ENCODE measurements at places on chromosomes 1 and 21. TPM values are rescaled to one million over a fixed set of nuclear protein-coding genes. Genes with fewer than 3 reads are reported as not detected.
A peak's percentile ranks its signal among the peaks of the same experiment; 100 is the strongest.

Gene PFKL
- 113 TPM for total RNA-seq

Gene CORT
- not detected for total RNA-seq

Gene TRIM58
- 0.96 TPM for total RNA-seq

Gene XCL2
- 0.64 TPM for total RNA-seq

- DNase-seq, result no peak
These were observed 31.4 kb downstream of the OLFM3 start for GRCh38 chr1:101965341-101965740.

- no peak for DNase-seq
These were observed 15.9 kb upstream of the MUTYH start for GRCh38 chr1:45356186-45356585.

- no peak for DNase-seq
These were observed 182.7 kb upstream of the PTBP2 start for GRCh38 chr1:96538883-96539282.

DNA sequence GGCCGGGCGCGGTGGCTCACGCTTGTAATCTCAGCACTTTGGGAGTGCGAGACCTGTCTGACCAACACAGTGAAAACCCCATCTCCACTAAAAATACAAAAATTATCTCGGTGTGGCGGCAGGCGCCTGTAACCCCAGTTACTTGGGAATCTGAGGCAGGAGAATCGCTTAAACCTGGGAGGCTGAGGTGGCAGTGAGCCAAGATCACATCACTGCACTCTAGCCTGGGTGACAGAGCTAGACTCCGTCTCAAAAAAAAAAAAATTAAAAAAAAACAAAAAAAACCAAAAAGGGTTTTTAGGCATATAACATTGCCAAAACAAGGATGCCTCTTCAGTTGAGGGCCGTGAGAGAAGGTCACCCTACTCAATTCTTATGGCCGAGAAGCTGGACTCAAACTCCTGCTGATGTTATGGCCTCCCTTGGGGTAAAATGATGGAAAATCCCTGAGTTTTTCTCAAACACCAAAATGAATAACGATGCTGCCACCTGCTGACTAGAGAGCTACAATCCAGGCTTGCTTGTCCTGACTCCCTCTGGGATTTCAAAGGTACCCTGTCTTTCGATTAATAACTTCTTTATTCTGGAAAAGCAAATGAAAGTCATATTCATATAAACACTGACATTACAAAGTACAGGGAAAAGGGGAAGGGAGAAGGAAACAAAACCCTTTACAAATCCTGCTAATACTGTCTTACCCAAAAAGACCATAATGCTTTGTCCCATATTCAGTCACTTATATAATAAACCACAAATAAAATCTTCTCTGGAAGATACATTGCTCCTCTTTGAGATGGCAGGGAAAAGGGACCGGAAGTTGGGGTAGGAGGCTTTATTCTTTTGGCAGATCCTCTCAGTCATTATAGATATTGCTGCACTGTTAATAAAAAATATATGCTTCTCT lies 10.7 kb downstream of the RAB42 start:
- no peak for DNase-seq

GRCh38 chr1:42321731-42322130 lies 13.3 kb downstream of the FOXJ3 start:
- DNase-seq, result no peak

DNA sequence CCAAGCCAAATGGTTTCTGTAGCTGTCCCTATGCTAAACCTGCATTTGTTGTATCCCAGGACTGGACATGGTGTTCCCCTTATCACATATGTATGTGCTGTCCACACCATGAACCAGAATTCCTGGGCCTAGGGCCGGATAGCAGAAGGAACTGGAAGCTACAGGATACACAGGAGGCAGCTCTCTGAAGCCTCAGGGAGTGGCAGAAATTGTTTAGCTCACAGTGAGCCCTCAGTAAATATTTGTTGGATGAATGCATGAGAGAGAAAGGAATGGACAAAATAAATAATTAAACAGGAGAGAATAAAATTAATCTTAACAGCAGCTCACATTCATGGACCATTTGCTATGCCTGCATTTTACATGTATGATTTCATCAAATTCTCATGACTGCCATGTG lies 2.1 kb downstream of the NIPAL3 start:
- no peak for DNase-seq

DNA sequence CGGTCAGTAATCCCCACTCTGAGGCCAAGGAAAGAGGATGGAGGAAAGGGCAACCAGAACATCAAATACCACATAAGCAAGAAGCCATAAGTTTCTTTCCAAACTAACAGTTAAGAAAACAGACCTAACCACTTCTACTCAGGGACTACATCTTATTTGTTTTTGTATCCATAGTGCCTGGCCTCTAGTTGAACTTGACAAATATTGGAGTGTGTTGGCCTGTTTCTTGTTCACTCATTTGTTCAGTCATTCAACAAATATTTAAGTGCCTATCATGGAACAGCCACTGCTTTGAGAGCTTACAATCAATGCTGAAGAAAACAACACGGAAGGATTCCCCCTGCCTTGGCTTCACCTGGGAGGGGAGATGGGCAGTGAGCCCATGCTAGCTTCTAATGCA lies 69.7 kb downstream of the ST6GALNAC3 start:
- no peak for DNase-seq

DNA sequence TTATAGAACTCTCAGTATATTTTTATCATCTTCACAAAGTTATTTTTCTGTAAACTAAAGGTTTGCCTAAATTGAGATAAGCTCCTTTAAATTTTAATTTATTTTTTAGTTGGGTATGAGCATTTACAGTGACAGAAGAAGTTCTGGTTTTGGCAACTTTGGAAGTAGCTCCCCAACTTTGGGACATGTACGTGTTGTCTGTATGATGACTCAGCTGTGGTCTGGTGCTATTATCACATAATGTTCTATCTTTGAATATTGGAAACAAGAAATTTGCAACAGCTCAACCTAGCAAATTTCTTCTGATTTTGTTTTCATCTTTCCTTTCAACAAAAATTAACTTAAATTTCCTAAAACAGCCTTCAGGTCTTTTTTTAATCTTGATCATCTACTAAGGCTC lies 46.6 kb upstream of the C1orf105 start:
- DNase-seq, result no peak

DNA sequence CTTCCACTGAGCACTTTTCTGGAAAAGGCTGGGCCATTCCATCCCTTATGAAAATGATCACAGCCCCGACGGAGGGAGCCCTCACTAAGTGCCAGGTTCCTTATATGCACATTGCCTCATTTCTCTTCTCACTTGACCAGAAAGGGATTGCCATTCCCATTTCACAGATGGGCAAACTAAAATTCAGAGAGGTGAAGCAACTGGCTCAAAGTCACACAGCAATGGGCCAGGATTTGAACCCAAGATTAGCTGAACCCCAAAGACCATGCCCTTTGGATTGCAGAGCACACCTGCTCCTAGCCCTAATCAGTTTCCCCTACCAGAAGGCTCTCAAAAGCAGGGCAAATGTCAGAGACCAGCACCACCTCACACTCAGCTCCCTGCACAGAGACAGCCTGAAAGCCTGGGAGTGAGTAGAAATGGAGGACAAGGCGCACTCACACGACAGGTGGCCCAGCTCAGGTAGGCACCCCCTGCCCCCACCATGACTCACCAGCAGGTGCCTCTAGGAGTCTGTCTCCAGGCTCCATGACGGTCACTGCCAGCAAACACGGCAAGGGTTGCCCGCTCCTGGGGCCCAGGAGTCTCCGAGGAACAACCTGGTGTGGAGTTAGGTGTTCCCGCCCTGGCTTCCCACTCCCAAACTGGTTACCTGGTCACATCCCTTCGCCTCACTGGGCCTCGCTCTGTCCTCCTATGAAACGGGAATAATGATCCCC lies 21.7 kb downstream of the SDC3 start:
- DNase-seq, result no peak

DNA sequence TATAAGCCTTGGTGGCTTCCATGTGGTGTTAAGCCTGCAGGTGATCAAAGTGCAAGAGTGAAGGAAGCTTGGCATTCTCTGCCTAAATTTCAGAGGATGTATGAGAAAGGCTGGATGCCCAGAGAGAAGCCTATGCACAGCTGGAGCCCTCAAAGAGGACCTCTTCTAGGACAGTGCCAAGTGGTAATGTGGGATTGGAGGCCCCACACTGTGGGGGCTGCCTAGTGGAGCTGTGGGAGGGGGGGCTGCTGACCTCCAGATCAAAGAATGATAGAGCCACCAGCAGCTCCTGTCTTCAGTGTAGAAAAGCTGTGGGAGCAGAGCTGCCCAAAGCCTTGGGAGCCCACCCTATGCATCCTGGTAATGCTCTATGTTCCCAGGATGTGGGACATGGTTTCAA lies 1512.7 kb upstream of the TPTE start:
- DNase-seq, result peak; percentile 91

GRCh38 chr1:203116091-203116820 lies 11.3 kb upstream of the ADORA1 start:
- DNase-seq, result no peak

- no peak for DNase-seq
These were observed 11.5 kb downstream of the MCL1 start for GRCh38 chr1:150567717-150568593.

GRCh38 chr1:228415853-228416216 lies 826 bp downstream of the TRIM17 start:
- DNase-seq, result no peak

DNA sequence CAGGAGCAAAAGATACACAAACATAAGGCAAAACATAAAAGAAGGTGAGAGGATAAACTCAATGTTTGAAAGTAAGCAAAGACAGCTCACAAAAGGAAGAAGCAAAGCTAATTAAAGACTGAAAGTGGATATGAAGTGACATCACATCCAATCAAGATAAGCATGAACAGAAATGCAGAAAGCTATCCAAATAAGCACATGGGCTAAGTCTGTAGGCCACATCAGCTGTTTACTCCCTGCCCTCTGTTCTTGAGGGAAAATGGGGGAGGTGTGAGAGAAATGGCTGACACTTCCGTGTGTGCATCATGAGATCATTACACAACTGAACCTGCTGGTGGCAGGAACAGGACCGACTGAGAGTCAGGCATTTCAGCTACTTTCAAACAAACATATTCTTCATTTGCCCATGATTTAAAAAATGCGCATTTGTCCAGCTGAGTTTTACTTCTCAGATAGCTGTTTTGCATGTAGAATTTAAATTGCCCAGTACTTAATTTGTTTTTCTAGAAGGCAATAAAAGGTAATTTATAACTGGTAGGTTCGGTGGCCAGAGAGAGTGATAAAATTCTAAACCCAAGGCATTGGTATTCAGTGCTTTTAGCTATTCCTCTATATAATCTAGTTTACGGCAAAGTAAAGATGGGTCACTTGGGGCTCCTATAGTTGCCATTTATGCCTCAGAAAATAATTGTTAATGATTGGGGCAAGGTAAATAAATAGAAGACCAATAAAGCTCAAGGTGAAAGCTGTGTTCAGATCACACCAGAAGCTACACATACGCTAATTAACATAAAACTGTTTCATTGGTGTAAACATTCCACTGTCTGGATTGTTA lies 27.2 kb upstream of the MAN1A2 start:
- DNase-seq, result no peak

GRCh38 chr1:14869187-14869586 lies 270.7 kb downstream of the KAZN start:
- DNase-seq, result no peak

GRCh38 chr1:152683846-152684245 lies 2.1 kb upstream of the LCE2B start:
- DNase-seq, result no peak

DNA sequence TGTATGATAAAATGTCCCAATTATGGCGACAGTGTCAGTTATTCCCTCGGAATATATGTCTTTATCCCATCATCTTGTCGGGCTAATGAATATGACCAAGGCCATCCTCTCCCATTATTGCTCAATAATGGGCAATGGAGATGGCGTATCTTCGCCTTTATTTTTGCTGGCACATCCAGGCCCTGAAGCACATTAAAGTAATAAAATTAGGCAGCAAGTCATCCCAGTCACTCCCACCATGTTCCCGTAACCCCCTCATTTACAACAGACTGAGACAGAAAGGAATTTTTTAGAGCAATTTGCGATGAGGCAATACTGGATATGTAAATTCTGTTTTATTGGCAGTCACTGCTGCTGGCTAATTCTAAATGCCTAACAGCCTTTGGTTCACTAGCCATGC lies 35.3 kb downstream of the CLIC6 start:
- DNase-seq, result no peak

Measured in mesenteric fat pad (tissue), 1 donor.